ENCODE measurements at places on chromosomes 2 and 18.

- DNase-seq = no peak
Observed at GRCh38 chr18:69795791-69796190, 151.9 kb downstream of the CD226 start.

GRCh38 chr2:109379507-109379906 is 234.3 kb downstream of the SEPTIN10 start:
- no peak for DNase-seq

GRCh38 chr2:129443235-129443864 is 536.1 kb upstream of the RAB6C start:
- no peak for DNase-seq

DNA sequence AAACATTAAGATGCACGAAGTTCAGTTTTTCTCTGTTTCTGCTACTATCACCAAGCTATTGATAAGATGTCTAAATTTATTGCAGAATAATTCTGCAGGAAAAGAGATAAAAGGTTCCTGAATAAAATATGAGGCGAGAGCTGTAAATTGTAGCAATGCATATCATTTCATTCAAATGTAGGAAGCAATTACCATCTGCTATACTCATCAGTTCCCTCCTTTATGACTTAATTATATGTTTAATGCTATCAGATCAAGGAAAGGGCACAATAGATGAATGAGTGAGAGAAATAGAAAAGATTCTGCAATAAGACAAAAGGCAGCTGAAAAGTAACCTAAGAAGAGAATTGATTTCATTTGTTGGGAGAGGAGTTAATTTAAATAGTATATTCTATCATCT is 108.2 kb upstream of the GALNT5 start:
- DNase-seq = no peak

Measured in stimulated activated CD4-positive, alpha-beta T cell treated with anti-CD3 and anti-CD28 coated beads, Interleukin-12 subunit alpha, Interleukin-12 subunit beta, amount 100 ng/mL, for 48 hours (primary cell).